ENCODE measurements at places on chromosomes 16 and 17.

GRCh38 chr17:41354536-41354935 is 3.9 kb upstream of the KRT33A start:
- peaks cover 7% of the 10 kb centered on the region for H3K27me3 ChIP-seq
- H3K4me3 ChIP-seq: no peak overlapping the region

GRCh38 chr16:73390936-73391335 is 343.0 kb upstream of the ZFHX3 start:
- no peak overlapping the region for H3K27ac ChIP-seq
- H3K4me3 ChIP-seq: no peak overlapping the region
- H3K4me1 ChIP-seq: no peaks in the 10 kb centered on the region
- DNase-seq: peak; percentile 31

GRCh38 chr17:20997711-20998570 is 44.9 kb downstream of the USP22 start:
- DNase-seq: no peak
- H3K4me1 ChIP-seq: peaks cover 7% of the 10 kb centered on the region

- H3K27ac ChIP-seq: no peak overlapping the region
- peak; percentile 11 for DNase-seq
- H3K4me1 ChIP-seq: peaks cover 3% of the 10 kb centered on the region
- peaks cover under 1% of the 10 kb centered on the region for H3K27me3 ChIP-seq
- H3K4me3 ChIP-seq: no peak overlapping the region
Observed at GRCh38 chr16:56275076-56275475, 83.8 kb downstream of the GNAO1 start.

GRCh38 chr17:80125656-80126448 is 21.1 kb downstream of the EIF4A3 start:
- H3K36me3 ChIP-seq: no peaks in the 10 kb centered on the region
- 0 out of 2 replicates have a peak, but pooled peaks cover 2% of the 10 kb centered on the region for H3K27me3 ChIP-seq
- H3K4me1 ChIP-seq: peaks cover 6% of the 10 kb centered on the region
- peak; percentile 72 for DNase-seq
- no peak overlapping the region for H3K4me3 ChIP-seq
- H3K27ac ChIP-seq: no peak overlapping the region

DNA sequence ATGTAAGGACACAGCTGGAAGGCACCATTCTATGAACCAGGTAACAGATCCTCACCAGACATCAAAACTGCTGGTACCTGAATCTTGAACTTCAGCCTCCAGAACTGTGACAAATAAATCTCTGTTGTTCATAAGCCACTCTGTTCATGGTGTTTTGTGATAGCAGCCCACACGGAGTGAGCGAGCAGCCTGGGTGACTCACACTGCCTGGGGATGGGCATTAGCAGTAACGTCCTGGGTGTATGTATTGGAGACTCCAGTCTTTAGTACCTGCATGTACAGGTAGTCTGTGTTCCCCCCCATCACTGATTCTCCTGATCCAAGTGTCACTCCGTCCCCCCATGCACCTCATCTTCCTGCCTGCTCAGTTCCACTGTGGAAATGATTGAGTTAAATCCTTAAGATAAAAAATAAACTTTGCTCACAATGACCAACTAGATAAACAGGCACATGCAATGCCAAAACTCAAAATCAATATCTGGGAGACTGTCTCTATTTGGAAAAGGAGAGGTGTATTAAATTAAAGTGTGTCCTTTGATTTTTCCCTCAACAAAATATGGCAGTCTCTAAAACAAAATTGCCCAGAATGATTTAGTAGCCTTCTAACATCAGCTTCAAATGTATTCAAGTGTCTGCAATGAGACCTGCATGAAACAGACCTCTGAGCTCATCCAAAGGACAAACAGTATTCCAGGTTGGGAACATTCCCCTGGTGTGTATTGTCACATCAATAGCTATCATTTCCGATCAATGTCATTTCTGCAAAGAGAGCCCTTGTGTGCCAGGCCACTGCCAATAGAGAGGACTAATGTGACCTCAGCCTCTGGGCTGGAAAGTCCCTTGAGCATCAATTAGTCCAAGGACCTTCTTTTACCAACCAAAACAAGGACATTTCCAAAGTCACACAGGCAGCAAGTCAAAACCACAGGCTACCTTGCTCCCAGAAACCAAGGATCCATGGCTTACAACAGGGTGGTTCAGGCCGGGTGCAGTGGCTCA is 12.2 kb upstream of the VAT1L start:
- H3K27me3 ChIP-seq: no peaks in the 10 kb centered on the region
- DNase-seq: peak; percentile 65
- H3K4me3 ChIP-seq: no peak overlapping the region

GRCh38 chr16:74298104-74298503 is 1.5 kb downstream of the PSMD7 start:
- DNase-seq: no peak
- H3K4me1 ChIP-seq: peaks cover 4% of the 10 kb centered on the region
- H3K4me3 ChIP-seq: peak overlapping the region; percentile 81
- no peak overlapping the region for H3K27ac ChIP-seq

DNA sequence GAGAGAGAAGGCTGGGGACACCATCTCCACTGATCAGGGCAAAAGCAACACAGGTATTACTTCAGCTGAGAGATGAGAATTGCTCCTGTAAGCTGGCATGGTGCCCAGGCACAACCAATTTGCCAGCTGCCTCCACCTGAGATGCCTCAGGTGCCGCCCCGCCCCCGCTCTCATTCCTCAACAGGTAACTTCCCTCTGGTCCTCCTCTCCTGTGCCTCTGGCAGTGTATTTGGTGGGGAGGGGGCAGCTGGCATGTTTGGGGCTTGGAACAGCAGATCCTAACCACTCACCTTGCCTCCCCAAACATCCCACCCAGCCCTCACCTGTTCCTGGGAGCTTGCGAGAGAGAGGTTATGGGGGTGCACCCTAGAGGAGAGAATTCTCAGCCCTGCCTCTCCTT is 2.9 kb upstream of the SRCIN1 start:
- H3K4me3 ChIP-seq: no peak overlapping the region
- no peak for DNase-seq
- no peak overlapping the region for H3K27ac ChIP-seq
- H3K4me1 ChIP-seq: no peaks in the 10 kb centered on the region
- peaks cover 74% of the 10 kb centered on the region for H3K27me3 ChIP-seq
- no peaks in the 10 kb centered on the region for H3K36me3 ChIP-seq
